NCI-H1105 (cell line): ENCODE measurements at places on chromosomes 3 and 15.

DNA sequence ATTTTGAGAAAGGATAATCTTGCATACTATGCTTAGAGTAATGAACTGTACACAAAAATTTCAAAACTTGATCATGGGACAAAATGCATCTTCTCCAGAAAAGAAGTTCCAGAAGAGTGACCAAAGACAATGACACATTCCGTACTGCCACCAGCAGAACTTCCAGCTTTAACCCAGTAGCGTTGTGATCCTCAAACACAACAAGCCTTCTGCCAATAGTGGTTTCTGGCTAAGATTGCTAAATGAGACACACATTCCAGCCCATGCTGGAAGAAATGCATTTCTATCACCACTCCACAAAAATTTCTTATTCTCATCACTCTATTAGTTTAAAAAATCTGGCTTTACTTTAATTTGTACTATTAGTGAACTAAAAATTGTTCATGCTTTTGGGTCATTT is 334.9 kb downstream of the TBC1D5 start:
- DNase-seq: no peak

DNA sequence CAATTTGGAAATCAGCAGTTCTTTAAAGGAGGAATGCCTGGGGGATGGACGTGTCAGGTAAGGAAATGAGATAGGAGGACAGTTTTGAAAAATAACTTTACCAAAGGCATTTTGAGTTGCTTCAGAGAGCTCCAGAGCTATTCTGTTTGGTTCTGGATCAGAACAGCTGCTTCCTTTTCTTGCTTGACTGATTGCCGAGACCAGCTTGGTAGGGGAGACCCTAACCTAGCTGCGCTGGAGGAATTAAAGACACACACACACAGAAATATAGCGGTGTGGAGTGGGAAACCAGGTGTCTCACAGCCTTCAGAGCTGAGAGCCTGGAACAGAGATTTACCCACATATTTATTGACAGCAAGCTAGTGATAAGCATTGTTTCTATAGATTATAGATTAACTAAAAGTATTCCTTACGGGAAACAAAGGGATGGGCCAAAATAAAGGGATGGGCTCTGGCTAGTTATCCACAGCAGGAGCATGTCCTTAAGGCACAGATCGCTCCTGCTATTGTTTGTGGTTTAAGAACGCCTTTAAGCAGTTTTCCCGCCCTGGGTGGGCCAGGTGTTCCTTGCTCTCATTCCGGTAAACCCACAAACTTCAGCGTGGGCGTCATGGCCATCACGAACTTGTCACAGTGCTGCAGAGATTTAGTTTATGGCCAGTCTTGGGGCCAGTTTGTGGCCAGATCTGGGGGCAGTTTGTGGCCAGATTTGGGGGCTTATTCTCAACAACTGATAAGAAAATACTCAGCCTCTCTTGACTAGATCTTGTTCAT is 556.0 kb downstream of the ROBO1 start:
- no peak for DNase-seq

DNA sequence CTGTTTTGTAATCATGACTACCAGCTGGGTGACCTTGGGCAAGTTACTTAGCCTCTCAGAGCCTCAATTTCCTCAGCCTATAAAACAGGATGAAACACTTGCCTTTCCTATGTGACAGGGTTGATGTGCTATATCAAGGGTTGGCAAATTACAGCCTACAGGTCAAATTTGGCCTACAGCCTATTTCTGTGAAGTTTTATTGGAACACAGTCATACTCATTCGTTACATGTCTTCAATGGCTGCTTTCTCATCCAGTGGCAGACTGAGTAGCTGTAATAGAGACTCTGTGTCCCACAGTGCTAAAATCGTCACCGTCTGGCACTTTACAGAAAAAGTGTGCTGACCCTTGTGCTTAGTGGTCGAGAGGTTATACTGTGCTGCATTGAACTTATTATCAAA is 16.6 kb downstream of the ABHD6 start:
- DNase-seq: no peak

DNA sequence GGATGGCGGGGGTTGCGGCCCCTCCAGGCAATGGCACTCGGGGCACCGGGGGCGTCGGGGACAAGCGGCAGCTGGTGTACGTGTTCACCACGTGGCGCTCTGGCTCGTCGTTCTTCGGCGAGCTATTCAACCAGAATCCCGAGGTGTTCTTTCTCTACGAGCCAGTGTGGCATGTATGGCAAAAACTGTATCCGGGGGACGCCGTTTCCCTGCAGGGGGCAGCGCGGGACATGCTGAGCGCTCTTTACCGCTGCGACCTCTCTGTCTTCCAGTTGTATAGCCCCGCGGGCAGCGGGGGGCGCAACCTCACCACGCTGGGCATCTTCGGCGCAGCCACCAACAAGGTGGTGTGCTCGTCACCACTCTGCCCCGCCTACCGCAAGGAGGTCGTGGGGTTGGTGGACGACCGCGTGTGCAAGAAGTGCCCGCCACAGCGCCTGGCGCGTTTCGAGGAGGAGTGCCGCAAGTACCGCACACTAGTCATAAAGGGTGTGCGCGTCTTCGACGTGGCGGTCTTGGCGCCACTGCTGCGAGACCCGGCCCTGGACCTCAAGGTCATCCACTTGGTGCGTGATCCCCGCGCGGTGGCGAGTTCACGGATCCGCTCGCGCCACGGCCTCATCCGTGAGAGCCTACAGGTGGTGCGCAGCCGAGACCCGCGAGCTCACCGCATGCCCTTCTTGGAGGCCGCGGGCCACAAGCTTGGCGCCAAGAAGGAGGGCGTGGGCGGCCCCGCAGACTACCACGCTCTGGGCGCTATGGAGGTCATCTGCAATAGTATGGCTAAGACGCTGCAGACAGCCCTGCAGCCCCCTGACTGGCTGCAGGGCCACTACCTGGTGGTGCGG is 1.9 kb downstream of the CHST2 start:
- no peak for DNase-seq

DNA sequence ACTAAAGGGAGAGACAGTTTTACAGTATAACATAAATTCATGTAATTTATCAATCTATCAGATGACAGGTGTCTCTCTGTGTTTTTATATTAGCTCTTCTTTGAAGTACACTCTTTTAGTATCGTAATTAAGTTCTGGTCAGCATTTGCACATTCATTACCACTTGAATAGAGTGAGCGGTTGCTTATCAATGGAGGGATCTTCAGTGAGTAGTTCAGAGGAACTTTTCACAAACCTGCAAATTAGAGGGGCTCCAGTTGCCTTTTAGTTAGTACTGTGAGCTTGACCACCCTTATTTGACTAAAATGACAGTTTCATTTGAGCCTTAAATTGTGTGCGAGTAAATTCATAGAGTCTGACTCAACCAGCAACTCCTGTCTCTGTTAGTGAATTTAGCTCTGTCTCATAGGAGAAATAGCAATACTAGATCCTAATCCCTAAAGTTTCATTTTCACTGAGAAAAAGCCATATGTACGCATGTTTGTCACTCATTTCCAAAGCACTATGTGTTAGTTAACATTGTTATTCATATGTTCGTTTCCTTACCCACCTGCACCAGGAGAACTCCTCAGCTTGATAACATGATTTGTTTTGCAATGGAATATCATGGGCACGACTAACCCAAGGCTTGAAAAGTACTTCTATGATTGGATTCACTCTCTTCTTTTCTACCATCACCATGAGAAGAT is 57.5 kb upstream of the ZBED2 start:
- DNase-seq: no peak

DNA sequence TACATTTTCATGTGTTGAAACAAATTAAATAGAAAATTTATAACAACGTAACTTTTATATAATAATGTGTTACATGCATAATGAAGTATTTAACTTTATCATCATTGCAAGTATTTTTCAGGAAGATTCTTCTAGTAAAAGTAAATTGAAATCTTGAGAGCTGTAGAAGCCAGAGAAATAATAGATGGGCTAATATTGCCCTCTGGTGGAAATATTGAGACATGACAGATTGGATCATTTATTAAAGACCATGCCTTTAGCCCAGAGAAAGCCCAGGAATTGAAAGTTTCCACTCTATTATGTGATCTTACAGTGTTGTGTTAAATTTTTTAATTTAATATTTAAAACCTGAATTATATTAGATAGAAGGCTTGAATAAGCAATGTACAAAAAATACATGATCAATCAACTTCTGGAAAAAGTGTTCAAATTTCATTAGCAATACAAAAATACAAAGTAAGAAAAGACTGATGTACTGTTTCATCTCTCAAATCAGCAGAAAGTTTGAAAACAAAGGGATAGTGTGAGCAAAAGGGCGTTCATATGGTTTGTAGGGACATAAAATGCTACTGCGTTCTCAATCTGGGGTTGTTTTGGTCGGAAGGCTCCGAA is 52.7 kb upstream of the SPTSSB start:
- DNase-seq: peak; percentile 46

- DNase-seq: peak; percentile 56
Observed at GRCh38 chr3:14144423-14145075, 19.7 kb downstream of the TMEM43 start.

DNA sequence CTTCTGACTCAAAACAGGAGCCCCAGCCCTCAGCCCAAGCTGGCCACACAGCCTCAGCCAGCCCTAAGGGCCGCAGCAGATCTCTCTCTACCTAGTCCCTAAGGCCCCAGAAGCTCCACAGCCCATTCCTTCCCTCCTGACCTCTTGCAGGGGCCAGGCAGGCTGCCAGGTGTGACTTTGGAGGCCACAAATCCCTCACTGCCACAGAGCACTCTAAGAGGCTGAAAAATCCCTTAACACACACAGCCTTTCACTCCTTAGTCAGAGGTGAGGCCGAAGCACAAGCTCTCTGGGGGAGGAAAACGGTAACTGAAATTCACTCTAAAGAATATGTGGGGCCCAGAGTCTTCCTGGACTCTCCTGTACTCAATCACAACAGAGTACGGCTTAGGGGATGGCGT is 23.3 kb downstream of the LRRC2 start:
- no peak for DNase-seq

DNA sequence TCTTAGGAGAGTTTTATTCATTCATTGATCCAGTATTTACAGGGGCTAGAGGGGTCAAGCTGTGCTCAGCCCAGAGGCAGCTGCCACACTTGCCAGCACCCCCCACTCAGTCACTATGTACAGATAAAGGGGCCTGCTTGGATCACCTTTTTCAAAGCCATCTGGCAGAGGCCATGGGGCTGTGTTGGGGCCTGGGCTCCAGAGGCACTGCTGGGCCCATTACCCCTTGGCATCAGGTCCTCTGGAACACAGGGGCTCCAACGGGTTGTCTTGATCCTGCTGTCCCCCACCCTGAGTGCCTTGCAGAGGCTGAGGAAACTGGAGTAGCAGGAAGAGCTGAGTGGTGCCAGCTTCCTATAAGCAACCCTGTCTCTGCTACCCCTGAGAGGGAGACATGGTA is 43.9 kb downstream of the SEMA3G start:
- DNase-seq: no peak

DNA sequence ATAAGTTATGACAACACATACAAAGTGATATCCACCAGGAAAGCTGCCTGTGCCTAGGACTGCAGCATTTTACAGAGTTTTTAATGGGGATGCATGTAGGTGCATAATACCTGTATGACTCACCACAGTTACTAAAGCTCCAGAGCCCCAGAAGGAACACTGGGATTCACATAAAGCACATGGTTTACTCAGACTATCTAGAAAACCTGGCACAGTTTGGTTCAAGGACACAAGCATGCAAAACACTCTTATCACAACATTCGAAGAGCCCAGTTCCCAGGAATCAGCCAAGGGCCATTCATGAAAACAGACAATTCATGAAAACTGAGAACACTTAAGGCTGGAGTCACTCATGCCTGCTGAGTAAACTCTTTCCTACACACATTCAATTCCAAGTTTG is 261.0 kb downstream of the PYDC2 start:
- DNase-seq: no peak

GRCh38 chr3:11165476-11165875 is 11.2 kb downstream of the HRH1 start:
- no peak for DNase-seq

GRCh38 chr3:190117981-190118380 is 2.7 kb downstream of the P3H2 start:
- no peak for DNase-seq

- DNase-seq: no peak
Observed at GRCh38 chr3:184806567-184807271, 5.2 kb upstream of the VPS8 start.

DNA sequence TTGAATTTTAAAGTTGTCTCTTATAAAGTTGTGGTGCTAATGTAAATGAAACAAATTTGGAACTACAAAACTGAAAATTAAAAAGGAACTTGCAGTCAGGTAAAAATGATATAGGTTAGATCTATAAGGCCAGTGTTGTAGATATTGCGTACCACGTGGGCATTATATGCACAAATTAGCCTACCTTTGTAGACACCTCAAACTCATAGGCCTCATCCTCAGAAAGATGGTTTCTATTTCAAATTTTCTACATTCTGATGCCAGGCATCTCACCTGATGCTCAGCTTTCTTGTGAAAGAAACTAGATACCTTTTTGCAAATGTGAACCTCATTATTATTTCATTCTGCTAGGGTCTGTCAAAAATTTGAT is 25.6 kb downstream of the TMEM207 start:
- DNase-seq: no peak

GRCh38 chr15:93570527-93570926 is 481.5 kb upstream of the RGMA start:
- no peak for DNase-seq
